ENCODE measurements at places on chromosomes 7 and 10. TPM values are rescaled to one million over a fixed set of nuclear protein-coding genes. Genes with fewer than 3 reads are reported as not detected.

The ABCA13 gene
- total RNA-seq, result 0.13 TPM

The TAS2R4 gene
- total RNA-seq, result 3.8 TPM

The TMEM236 gene
- total RNA-seq, result 0.22 TPM

The ZNF853 gene
- total RNA-seq, result 0.86 TPM

The OR2F1 gene
- total RNA-seq, result not detected

The RPP30 gene
- total RNA-seq, result 41.3 TPM

The LIPJ gene
- 0.11 TPM for total RNA-seq
